ENCODE measurements at places on chromosomes 2 and 18.

- no peak for DNase-seq
Observed at GRCh38 chr2:133130548-133131246, 437.6 kb downstream of the NCKAP5 start.

GRCh38 chr18:23560186-23560585, 26.1 kb downstream of the NPC1 start:
- DNase-seq: no peak

- DNase-seq: no peak
Observed at GRCh38 chr2:220053919-220054318, 426.5 kb downstream of the SLC4A3 start.

DNA sequence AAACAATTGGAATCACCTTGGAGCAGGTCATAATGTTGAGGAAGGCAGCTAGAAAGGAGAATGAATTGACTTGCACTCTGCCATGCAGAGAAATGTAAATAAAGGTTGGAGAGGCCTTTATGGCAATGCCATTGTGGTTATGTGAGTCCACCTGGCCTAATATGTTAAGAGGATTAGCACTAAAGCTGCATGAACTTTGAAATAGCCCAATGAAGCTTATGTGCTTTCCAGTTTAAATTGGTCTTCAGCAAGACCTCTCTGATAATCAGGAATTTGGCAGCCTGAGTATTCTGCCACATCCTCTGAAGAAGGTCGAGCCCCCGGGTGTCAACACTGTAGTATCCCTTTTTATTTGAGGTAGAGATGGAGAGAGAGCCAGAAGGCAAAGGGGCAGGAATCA, 464.9 kb downstream of the CDH2 start:
- no peak for DNase-seq

DNA sequence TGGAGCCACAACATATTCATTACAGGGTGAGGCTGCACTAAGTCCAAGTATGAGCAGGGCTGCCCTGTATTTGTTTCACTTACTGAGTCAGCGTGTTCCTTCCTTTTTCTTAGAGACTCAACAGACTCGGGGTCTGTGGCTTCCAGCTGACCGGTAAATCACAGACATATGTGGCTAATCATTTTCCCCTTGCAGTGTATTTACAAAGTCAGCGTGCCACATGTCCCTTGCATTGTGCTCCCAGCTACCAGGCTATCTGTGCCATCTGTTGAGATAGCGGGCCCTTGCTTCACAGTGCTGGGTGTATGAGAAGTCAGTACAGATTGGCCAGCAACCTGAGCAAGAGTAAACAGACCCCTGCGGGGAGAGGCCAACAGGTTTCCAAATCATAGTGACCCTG, 254.3 kb downstream of the LRRTM1 start:
- no peak for DNase-seq

GRCh38 chr2:68714866-68715265, 19.7 kb upstream of the ARHGAP25 start:
- DNase-seq: no peak

GRCh38 chr2:54814389-54815147, 91.1 kb downstream of the EML6 start:
- DNase-seq: no peak

GRCh38 chr18:57466307-57466706, 31.1 kb downstream of the ONECUT2 start:
- no peak for DNase-seq

- DNase-seq: no peak
Observed at GRCh38 chr18:48200631-48201336, 208.4 kb downstream of the ZBTB7C start.

DNA sequence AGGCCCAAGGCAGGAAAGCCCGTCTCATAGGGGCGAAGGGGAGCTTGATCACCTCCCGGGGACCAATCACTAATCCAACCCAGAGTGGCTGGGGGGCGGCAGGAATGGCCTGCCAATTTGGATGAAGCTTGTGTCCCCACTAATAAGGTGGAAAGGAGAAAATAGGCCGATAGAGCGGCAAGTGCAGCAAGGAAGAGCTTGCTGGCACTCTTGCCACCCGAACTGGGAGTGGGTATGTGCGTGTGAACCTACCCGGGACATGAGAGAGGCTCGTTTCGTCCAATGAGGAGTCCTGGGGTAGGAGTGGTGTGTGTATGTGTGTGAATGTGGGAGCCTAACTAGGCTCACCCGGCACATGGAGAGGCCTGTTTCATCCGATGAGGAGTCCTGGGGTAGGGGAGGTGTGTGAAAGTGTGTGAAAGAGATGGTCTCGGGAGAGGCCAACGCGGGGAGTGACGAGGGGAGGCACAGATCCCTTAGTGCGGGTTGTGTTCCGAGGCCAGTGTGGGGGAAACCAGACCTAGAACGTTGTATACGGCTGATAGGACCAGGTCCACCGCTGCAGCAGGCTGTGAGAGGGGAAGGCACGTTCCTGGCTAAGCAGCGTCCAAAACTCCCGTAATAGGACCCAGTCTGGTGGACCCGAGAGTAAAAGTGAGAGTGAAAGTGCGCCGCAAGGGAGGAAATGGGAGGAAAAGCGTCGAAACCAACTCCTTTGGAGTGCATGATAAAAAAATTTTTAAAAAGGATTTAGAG, 47.1 kb upstream of the SELENOI start:
- peak; percentile 25 for DNase-seq

- DNase-seq: no peak
Observed at GRCh38 chr2:205989271-205990071, 96.5 kb downstream of the INO80D start.

- no peak for DNase-seq
Observed at GRCh38 chr2:134277223-134277622, 23.4 kb downstream of the MGAT5 start.

- DNase-seq: no peak
Observed at GRCh38 chr2:48347712-48348111, 182.2 kb upstream of the STON1 start.

- DNase-seq: no peak
Observed at GRCh38 chr2:155513248-155513647, 814.8 kb downstream of the KCNJ3 start.

DNA sequence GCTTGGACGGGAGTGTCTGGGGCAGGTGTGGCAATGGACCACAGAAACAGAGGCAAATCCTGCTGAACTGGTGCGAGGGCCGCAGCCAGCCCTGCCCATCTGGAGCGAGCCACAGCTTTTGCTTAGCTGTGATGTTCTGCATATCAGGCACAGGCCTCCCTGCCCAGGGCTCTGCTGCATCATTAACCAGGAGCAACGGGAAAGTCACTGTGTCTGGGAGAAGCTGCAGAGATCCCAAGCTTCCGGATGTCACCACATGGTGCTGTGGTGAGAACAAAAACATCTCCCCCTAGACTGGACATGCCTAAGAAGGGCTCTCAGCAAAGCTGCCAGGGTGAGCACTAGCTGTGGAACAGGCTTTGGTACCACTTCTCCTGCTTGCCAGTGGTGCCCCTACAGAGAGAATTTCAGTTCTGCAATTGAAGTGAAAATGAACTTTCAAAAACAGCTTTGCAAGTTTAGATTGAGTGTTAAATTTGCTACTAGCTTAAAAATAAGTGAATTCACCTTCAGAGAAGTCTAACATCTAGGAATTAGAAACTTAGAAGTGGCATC, 172.9 kb upstream of the MYT1L start:
- DNase-seq: no peak

DNA sequence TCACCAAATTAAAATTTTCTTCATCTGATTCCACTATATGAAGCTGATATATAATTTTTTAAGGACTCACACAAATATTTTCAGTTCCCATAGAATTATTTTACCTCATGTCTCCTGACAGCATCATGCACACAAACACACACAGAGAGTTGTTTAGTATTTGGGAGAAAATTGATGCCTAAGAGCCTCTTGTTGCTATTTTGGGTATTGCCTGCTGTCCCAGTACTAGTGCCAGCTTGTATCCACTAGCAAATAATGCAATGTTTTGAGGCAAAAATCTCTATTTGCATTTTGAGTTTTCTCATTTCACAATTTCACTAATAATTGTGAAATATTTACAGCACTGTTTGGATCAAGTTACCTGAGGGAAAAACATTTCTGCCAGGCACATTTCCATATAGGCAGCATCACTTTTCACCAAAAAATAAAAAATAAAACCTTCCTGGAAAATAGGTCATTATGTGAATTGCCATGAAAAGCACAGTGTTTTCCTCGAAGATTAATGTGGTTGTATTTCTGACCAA, 328.2 kb downstream of the KCNJ3 start:
- no peak for DNase-seq

GRCh38 chr2:235512699-235513053, 18.8 kb downstream of the AGAP1 start:
- no peak for DNase-seq

DNA sequence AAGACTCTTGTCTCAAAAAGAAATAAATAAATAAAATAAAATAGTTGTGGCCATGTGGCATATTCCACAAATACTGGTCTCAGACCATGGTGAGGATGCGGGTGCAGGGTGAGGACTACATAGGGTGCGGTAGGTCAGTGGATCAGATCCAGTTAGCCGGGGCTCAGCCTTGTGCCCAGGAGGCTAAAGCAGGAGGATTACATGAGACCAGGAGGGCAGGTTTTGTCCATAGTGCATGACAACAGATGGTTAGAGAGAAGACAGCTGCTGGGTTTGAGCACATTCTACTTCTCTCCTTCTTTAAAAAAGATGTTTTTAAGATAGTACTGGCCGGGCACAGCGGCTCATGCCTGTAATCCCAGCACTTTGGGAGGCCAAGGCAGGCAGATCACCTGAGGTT, 12.8 kb upstream of the PSD4 start:
- no peak for DNase-seq

DNA sequence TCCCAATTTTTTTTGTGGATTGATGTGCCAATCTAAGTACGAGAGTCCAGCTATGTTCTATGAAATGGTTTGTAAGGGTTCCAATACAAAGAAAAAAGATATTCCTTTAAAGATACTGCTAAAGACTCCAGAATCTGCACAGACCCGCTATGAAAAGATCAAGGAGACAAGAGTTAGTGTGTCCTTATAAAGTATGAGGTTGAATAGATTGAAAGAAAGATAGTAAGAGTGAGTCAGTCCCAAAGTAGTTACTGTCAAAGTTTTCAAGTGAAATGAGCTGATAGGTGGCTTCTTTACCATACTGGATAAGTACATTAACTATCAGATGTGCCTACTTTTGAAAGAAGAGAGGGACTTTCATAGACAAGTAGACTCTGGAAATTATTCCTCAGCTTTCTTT, 17.9 kb upstream of the EHBP1 start:
- no peak for DNase-seq

DNA sequence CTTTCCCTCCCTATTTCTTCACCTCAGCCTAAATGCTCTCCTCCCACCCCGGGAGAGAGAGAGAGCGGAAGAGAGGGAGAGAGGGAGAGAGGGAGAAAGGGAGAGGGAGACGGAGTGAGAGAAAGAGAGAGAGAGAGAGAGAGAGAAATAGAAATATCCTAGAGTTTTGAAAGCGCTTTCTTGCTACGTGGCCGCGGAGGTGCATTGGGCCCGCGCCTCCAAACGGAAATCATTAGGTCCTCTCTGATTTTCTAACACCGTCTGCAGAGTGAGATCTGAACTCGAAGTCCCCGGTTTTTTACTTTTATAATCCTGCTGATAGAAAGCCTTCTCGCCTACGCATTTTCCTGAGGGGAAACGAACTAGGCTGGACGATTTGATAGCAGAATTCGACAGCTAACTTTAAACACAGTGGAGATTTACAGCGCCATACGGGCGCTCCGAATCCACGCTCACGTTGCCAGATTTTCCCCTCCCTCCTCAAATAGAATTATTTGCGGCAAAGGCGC, 903 bp upstream of the EVX2 start:
- DNase-seq: no peak
